Activated gamma-delta T cell treated with anti-CD3 and anti-CD28 coated beads, Interleukin-2, amount 50 U/mL, for 16 hours (primary cell): ENCODE measurements at places on chromosomes 7 and 10.

DNA sequence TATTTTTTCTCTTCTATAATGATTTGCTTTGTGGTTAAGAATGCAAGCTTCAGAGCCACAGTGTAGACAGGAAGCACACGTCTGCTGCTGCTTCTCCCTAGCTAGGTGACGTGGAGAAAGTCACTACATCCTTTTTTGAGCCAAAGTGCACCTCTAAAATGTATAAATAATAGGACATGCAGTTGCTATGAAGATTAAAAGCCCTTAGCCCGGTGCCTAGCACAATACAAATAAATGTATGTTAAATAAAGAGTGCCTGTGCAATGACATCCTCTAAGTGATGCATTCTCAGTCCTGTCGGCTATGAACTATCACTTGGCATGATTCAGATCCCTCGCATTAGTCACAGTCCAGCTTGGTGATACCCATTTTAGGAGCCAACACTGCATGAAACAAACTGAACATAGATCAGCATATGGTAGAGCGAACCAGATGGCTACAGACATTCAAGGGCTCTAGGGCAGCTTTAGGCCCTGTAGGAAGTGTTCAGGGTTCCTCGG is 4.8 kb upstream of the TRDMT1 start:
- no peak for DNase-seq

GRCh38 chr10:128528167-128528566 is 401.9 kb upstream of the MKI67 start:
- DNase-seq: no peak

DNA sequence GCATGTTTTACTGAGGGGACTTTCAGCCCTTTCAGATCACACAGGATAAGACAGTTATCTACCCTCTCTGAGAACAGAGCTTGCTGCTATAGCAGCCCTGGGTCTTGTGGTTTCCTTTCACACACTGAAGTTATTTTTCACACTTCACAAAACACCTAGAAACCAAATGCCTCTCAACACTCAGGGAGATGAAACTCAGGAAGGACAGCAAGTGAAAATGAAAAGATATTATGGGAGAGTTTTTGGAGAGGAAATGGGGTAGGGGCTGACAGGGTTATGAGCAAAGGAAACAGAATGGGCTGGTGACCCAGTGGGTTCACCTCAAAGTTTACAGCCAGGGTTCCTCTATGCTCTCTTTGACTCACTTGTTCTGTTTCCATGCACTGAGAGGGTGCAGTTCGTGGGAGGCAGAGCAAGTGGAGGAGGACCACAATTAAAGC is 17.0 kb upstream of the GIMAP2 start:
- peak; percentile 53 for DNase-seq

DNA sequence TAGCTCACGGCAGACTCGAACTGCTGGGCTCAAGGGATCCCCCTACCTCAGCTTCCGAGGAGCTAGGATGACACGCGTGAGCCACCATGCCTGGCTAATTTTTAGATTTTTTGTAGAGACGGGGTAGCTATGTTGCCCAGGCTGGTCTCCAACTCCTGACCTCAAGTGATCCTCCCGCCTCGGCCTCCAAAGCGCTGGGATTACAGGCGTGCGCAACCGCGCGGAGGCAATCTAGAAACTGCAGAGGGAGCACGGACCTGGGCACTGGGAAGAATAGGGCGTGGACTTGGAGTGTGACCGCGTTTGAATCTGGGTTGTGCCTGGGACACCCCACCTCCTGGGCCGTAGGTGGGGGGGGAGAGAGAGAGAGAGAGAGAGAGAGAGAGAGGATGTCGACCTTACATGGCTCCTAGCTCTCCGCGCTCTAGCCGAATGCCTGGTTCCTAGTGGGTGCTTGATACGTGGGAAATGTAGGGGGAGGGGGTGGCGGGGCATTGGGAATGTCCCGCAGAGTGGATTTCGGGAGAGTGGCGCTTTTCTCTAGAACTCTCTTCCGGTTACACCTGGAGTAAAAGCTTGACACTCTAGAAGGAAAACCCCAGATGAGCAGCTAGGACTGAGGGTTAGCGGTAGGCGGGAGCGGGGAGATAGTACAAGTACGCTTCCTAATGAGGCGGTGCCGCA is 1.2 kb upstream of the MAP3K8 start:
- DNase-seq: no peak

DNA sequence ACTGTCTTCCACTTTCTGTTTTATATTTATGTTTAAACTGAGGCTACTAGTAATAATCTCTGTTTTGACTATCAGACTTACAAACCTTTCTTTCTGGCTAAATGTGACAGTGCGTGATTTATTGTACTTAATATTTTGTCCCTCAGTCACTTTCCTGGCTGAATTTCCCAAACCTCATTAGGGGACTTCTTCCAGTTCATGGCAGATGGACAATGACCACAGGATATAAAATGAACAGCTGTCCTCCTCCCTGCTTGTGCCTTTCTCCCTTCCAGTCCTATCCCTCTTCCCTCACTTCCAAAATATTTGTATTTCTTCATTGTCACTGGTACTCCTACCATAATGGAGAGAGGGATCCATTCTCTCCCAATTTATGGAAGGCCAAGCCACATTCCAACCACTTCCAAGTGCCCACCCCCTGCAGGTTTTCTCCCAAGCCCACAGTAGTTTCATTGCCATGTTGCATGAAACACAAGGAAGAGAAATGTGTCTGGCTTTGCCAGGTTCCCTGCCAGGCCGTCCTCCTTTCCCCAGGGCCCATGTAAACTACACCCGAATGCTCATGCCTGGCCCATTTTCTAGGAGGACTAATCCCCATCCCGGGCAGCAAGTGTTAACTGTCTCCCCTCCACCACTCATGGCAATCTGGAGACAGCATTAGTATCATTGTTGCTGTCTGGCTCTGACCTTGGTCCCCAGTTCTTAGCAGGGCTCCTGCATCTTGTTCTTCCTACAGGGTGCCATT is 269.5 kb upstream of the SLC26A5 start:
- DNase-seq: no peak

DNA sequence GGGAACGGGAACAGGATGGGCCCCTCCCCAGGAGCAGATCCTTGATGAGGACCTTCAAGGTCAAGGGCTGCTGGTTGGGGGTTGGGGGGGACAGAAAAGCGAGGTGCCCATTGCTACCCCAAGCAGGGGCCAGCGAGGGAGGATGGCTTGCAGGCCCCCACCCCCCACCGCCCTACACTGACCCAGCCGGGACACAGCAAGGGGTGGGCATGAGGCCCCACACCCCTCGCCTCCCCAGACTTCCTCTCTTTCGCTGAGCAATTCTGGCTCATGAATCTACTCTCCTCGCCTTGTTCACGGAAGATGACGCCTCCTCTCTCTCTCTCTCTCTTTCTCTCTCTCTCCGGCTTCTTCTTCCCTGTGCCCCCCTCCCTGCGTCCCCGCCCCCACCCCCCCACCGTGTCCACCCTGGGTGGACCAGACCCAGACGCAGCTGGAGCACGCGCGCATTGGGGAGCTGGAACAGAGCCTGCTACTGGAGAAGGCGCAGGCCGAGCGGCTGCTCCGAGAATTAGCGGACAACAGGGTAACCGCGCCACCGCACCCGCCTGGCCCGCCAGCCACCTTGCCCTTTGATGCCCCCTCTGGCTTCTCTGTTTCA is 81.1 kb upstream of the GTF2IRD1 start:
- DNase-seq: no peak
